T-helper 17 cell (primary cell): ENCODE measurements at places on chromosomes 7 and 10.

DNA sequence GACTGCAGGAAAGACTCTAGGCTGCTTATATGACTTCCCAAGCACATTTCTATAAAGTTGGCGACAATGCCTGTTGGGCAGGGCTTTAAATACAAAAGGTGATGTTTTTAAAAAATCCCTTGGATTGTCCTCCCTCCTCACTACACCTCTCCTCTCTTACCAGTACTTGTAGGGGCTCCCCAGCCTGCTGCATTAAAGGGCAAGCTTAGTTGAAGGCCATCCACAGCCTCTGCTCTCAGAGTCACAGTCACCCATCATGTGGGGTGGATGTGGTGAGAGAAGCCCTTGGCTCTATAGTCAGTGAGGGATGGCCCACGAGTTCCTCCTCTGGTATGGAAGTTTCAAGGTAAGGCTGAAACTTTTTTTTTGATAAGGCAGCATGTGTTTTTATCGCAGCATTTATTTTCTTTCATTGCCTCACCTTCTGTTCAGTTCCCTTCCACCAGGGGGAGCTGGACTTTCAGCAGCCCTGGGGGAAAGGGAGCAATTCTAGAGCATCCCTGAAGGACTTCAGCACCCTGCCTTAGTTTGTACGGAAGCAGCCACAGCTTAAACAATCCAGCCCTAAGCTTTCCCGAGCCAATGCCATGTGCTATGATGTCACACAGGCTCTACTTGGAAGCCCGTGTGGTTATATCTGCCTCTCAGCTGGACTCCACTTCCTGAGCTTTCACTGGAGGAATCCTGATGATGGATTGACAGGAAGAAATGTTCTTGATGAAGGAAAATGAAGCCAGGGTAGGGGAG lies 131.9 kb downstream of the CALCR start:
- no peaks in the 10 kb centered on the region for H3K36me3 ChIP-seq
- H3K27ac ChIP-seq: no peak overlapping the region
- H3K27me3 ChIP-seq: peaks cover 41% of the 10 kb centered on the region
- peak; percentile 11 for DNase-seq

- H3K4me3 ChIP-seq: no peak overlapping the region
- H3K27ac ChIP-seq: no peak overlapping the region
- peaks cover 31% of the 10 kb centered on the region for H3K27me3 ChIP-seq
- no peak for DNase-seq
- H3K4me1 ChIP-seq: no peaks in the 10 kb centered on the region
- peaks cover 3% of the 10 kb centered on the region for H3K36me3 ChIP-seq
Measured at GRCh38 chr10:48450741-48451466, 144.4 kb downstream of the MAPK8 start.

DNA sequence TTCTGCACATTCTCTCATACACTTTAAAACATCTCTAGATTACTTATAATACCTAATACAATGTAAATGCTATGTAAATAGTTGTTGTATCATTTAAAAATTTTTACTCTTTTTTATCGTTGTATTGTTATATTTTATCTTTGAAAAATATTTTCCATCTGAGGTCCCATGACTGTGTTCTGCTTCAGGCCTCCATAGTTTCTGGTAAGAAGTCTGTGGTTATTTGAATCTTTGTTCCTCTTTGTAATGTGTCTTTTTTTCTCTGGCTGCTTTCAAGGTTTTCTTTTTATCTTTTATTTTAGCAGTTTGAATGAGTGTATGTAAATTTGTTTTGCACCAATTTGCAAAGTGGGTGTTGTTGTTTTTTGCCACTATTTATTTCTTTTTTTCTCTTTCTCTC lies 263.1 kb downstream of the RPS24 start:
- no peak overlapping the region for H3K27ac ChIP-seq
- peaks cover 4% of the 10 kb centered on the region for H3K4me1 ChIP-seq
- H3K27me3 ChIP-seq: no peaks in the 10 kb centered on the region
- H3K36me3 ChIP-seq: no peaks in the 10 kb centered on the region
- H3K4me3 ChIP-seq: no peak overlapping the region
- DNase-seq: no peak

DNA sequence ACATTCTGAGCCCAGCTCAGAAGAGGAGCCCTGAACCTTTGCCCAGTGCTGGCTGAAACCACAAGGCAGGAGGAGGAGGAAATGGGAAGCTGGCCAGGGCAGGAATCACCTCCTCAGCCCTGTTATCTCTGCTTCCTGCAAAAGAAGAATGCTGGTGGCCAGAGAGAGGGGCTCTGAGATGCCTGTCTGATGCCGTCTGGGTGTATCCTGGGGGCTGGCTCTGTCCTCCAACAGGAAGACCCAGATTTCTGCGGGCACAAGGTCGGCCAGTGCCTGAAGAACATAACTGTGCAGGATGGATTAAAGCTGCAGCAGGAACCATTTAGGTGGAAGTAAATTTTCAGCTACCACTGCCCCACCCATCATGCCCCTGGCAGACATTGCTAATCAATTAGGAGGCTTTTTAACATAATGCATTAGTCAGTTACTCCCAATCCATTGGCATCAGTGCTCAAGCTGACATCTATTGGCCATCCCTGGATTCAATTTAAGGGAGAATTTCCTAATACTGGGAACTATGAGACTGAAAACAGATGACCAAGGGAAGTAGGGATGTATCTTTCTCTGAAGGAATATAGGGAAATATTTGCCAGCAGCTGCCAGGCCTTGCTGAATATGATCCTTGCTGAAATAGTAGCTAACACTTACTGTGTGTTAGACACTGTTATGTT lies 67.7 kb downstream of the COL13A1 start:
- H3K4me3 ChIP-seq: no peak overlapping the region
- no peaks in the 10 kb centered on the region for H3K4me1 ChIP-seq
- no peak overlapping the region for H3K27ac ChIP-seq
- peaks cover 45% of the 10 kb centered on the region for H3K27me3 ChIP-seq
- DNase-seq: no peak

- H3K4me1 ChIP-seq: peaks cover 22% of the 10 kb centered on the region
- peaks cover 4% of the 10 kb centered on the region for H3K36me3 ChIP-seq
- DNase-seq: no peak
- H3K27me3 ChIP-seq: peaks cover 1% of the 10 kb centered on the region
Measured at GRCh38 chr7:27032839-27033238, 63.0 kb downstream of the HOXA1 start.

- no peaks in the 10 kb centered on the region for H3K36me3 ChIP-seq
- H3K4me1 ChIP-seq: no peaks in the 10 kb centered on the region
- DNase-seq: no peak
- no peak overlapping the region for H3K4me3 ChIP-seq
- peaks cover 39% of the 10 kb centered on the region for H3K27me3 ChIP-seq
Measured at GRCh38 chr7:90165724-90166123, 11.5 kb downstream of the STEAP1 start.

GRCh38 chr10:75159519-75159918 lies 48.1 kb downstream of the SAMD8 start:
- no peak overlapping the region for H3K4me3 ChIP-seq
- H3K4me1 ChIP-seq: peaks cover 21% of the 10 kb centered on the region
- peak overlapping the region; percentile 65 for H3K27ac ChIP-seq
- peaks cover 11% of the 10 kb centered on the region for H3K36me3 ChIP-seq

DNA sequence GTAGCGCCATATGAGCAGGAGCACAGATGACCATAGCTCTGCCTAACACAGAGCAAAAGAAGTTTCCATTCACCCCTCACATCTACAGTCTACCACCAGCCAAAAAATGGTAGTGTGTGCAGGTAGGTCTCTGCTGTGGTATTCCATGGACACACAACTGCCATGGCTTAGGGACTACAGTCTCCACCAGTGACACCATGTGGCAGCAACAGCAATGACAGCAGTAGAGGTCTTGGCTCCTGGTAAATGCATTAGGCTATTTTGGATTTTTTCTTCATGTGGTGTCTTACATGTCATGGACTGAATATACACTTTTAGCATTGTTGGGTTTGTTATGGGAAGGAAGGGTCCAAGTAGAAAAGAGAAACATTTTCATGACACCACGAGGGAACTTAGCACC lies 70.1 kb upstream of the CABCOCO1 start:
- no peak overlapping the region for H3K27ac ChIP-seq
- no peak overlapping the region for H3K4me3 ChIP-seq
- peaks cover 30% of the 10 kb centered on the region for H3K27me3 ChIP-seq
- no peak for DNase-seq
- no peaks in the 10 kb centered on the region for H3K36me3 ChIP-seq

DNA sequence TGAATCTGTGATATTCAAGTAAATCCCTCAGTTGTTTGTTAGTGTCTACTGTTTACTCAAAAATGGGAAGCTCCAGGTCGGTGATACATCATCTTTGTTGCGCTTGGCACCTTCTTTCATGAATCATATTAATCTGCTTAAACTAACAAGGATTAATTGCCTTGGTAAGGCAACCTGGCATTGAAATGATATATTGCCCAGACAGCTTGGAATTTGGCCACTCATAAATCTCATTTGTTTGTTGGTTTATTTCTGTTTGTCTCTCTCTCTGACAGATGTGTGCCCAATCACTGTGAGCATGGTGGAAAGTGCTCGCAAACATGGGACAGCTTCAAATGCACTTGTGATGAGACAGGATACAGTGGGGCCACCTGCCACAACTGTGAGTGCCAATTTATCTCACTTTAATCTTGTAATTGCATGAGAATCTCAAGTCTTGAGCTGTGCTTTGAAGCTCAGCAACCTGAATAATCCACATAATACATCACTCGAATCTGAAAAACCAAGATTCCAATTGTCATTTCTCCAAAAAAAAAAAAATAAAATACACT lies 1104.8 kb upstream of the C7orf33 start:
- no peaks in the 10 kb centered on the region for H3K4me1 ChIP-seq
- H3K27me3 ChIP-seq: no peaks in the 10 kb centered on the region
- H3K27ac ChIP-seq: no peak overlapping the region
- no peak for DNase-seq
- no peaks in the 10 kb centered on the region for H3K36me3 ChIP-seq
- H3K4me3 ChIP-seq: no peak overlapping the region

GRCh38 chr10:49664842-49665355 lies 14.6 kb upstream of the C10orf53 start:
- H3K4me3 ChIP-seq: no peak overlapping the region
- H3K4me1 ChIP-seq: no peaks in the 10 kb centered on the region
- no peak for DNase-seq
- H3K36me3 ChIP-seq: no peaks in the 10 kb centered on the region
- no peak overlapping the region for H3K27ac ChIP-seq

DNA sequence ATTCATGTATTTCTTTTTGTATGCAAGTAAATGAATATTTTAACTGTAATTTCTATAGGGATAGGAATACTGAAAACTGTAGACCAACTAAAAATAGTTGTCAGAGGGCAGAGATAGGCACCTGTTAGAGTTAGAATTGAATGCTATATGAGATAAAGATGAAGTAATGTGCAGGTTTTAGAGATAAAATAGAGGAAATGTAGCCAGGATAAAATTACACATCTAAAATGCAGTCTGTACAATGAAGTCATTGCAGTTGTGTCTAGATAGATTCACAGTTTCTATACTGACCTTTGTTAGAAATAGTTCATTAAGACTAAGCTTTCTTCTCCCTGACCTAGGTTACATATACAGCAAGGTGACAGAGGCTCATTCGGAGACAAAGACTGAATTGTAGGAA lies 46.2 kb downstream of the SMNDC1 start:
- peaks cover 2% of the 10 kb centered on the region for H3K36me3 ChIP-seq
- H3K27me3 ChIP-seq: no peaks in the 10 kb centered on the region
- DNase-seq: no peak
- peaks cover 14% of the 10 kb centered on the region for H3K4me1 ChIP-seq

GRCh38 chr10:33412653-33413361 lies 78.3 kb upstream of the NRP1 start:
- no peak overlapping the region for H3K27ac ChIP-seq
- H3K27me3 ChIP-seq: peaks cover 69% of the 10 kb centered on the region
- no peaks in the 10 kb centered on the region for H3K4me1 ChIP-seq
- DNase-seq: no peak
- no peak overlapping the region for H3K4me3 ChIP-seq
- H3K36me3 ChIP-seq: peaks cover 13% of the 10 kb centered on the region

DNA sequence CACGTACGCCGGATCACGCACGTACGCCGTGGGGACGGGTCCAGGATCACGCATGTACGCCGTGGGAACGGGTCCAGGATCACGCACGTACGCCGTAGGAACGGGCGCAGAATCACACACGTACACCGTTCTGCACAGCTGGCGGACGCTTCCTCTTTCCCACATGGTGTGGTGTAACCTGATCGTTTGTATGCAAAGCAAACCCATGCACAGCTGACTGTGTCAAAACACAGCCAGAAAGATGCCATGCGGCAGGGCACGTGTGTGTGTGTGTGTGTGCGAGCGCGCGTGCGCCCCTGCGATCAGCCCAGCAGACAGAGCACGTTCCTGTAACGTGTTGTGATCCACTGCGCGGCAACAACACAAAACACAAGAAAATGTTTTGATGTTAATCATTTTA lies 573.6 kb downstream of the DNAJB6 start:
- H3K27me3 ChIP-seq: peaks cover 17% of the 10 kb centered on the region
- no peak overlapping the region for H3K4me3 ChIP-seq
- no peak overlapping the region for H3K27ac ChIP-seq
- DNase-seq: no peak

DNA sequence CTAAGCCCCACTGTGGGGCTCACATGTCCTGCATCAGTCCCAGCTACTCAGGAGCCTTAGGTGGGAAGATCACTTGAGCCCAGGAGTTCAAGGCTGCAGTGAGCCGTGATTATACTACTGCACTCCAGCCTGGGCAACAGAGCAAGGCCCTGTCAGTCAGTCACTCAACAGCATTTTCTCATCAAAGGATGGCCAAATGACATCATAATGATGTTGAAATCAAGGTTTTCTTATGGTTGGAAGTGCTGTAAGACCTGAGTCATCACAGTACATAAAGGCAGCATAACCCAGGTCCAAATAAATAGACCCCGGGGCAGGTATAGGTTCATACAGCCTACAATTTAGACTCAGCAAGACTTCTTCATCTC lies 341.1 kb downstream of the PARD3 start:
- DNase-seq: no peak
- peaks cover 2% of the 10 kb centered on the region for H3K4me1 ChIP-seq
- H3K27ac ChIP-seq: peak overlapping the region; percentile 56
- no peak overlapping the region for H3K4me3 ChIP-seq
- H3K27me3 ChIP-seq: peaks cover 11% of the 10 kb centered on the region

- H3K27ac ChIP-seq: no peak overlapping the region
- no peak for DNase-seq
- no peaks in the 10 kb centered on the region for H3K36me3 ChIP-seq
- H3K4me1 ChIP-seq: no peaks in the 10 kb centered on the region
Measured at GRCh38 chr7:112159351-112159750, 46.8 kb downstream of the DOCK4 start.

- peaks cover 2% of the 10 kb centered on the region for H3K36me3 ChIP-seq
- H3K4me3 ChIP-seq: no peak overlapping the region
- H3K27ac ChIP-seq: peak overlapping the region; percentile 37
- H3K4me1 ChIP-seq: peaks cover 14% of the 10 kb centered on the region
Measured at GRCh38 chr7:137985253-137985896, 16.5 kb downstream of the CREB3L2 start.
